ENCODE measurements at places on chromosomes 6 and 20.
A peak's percentile ranks its signal among the peaks of the same experiment; 100 is the strongest.

- DNase-seq = no peak
These were observed 115.4 kb downstream of the CFAP61 start for GRCh38 chr20:20167698-20168097.

DNA sequence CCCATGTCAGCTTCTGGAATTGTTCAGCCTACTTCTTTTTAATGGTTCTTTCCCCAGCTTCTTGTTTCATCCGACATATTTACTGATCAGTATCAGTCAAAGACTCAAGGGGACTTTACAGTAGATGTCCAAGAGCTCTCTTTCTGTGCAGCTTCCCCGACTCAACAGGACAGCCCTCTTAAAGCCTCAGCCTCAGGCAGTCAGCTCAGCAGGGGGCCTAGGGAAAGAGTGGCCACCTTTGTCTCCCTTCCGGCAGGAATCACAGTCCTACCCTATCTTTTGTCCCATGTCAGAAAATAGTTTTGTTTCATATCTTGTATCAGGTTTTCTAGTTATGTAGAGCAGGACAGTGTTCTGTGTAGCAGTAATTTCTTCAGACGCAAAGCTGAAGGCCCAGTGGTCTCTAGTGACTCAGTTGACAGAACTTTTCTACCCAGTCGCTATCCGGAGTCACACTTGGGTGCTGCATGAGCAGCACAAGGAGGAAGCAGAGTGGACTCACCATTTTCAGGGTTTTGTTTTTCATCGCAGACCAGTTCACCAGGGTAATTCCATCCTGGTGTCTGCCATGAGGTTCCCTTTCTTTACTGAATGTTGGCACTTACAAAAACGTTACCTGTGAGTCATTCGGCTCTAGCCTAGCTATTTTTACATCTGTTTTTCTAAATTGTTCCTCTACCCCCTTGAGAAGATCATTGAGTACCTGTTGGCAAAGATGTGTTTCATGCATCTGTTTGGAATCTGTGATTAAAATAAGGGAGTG is 47.7 kb downstream of the SPATA2 start:
- DNase-seq = no peak

DNA sequence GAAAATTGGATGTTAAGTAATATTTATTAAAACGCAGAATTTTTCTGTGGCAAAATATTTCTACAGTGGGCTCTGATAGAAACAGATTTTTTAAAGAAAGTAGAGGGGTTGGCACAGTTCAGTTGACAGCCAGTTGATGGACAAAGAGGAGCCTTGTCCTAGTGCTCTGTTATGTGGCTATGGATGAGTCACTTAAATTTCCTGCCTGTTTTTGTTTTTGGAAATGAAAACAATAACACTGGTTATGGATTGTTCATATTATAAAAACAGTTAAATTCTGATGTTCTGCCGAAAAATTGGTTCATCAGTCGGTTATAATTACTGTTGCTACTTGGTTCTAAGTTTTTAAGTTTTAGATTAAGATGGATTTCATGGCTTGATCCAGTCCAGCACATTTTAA is 42.8 kb downstream of the MYO6 start:
- no peak for DNase-seq

DNA sequence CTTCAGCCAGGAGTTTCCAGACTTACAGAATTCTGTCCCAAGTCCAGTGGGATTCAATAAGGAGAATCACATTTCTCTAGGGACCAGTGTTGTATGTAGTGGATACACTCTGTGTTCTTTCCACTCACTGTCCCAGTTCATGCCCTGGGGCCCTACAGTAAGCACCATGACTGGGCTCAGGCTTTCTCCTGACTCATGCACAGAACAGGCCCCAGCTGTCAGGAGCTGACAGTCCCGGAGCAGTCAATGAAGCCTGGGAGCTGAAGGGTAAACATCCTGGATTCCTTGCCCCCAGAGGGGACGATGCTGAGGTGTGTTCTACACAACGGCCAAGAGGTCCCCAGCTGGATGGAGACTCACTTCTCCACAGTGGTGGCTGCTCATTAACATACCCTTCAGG is 40.2 kb upstream of the LRFN2 start:
- DNase-seq = no peak

DNA sequence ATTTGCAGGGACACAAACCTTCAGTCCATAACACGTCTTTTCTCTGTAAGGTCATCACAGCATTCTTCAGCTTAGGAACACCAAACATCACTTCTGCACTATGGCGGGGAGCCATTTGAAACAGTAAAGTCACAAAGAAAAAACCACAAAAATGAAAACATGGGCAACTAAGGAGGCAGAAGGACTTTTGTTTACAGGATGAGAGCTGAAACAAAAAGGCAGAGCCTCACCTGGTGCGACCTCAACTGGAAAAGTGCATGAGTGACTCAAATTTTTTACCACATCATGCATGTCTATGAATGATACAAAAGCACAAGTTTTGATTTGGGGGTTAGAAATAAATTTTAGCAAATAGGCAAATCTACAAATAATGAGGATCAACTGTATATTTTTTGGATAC is 68.2 kb upstream of the TNFAIP3 start:
- peak; percentile 72 for DNase-seq

DNA sequence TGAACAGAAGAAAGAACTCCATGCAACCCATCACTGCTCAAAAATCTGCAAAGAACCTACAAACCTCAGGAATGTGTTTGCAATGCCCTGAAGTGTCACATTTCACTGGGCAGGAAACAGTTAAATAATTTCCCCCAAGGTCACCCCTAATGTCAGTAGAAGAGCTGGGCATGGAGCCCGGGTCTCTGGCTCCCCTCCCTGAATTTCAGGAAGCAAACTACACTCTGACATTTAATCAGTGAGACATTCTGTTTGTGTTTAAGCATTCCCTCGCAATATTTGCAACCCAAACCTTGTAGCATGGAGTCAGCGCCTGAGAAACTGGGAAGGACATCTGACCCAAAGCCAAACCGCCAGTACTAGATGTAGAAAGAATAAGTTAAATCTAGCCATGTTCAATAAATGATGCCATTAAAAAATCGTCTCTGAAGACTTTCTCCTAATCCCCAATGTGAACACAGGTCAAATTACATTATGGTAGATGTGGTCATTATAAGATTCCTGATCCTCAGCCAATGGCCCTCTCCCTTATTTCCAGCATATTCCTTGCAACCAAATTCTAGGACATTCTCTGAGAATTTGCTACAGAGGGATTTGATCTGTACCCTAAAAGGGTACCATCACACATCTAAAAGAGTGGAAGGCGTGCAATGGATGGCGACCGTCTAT is 91.2 kb upstream of the ADTRP start:
- DNase-seq = no peak

DNA sequence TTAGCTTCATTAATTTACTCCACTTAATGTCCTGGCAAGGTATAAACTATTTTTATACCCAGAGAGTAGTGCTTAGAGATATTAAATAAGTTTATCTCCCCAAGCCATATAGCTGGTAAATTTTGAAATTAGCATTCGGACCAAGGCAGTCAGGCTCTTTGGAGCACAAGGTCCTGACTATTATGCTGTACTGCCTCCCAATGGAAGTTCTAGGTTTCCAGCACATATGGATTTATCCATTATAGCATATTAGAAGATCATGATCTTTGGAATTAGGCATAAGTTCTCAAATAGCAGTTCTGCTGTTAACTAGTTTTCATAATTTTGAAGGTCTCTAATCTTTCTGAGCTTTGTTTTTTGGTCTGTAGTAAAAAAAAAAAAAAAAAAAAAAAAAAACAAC is 835.3 kb upstream of the EPHA7 start:
- DNase-seq = no peak

DNA sequence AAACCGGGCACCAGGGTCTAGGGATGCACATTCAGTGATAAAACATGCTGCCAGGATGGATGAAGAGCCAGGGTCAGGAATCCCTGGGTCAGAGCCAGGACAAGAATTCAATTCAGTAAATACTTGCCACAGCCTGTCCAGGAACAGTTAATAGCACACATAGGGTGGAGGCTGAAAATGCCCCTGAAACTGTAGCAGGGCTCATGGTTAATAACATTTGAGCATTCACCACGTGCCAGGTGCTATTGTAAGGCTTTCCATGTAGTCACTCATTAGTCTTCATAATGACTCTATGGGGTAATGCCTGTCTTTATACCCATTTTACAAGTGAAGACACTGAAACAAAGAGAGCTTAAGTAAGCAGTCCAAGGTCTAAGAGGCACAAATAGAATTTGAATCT is 296.3 kb downstream of the LRFN2 start:
- no peak for DNase-seq

GRCh38 chr20:50477239-50477872 is 32.8 kb upstream of the PTPN1 start:
- no peak for DNase-seq

DNA sequence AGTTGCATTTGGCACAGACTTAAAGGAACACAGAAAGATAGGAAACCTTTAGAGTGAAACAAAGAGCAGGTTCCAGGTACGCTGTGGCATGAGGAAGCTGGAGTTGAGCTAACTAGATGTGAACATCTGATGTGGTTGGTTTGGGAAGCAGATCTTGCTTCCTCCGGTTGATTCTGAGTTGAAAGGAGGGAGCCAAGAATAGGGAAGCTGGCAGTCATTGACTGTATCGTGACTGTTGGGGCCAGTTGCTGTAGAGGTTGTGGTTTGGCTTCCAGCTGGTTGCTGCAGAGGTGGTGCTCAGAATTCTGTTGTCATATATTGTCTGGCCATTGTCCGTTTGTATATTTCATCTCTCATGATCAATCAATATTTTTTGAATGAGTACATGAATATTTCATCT is 325.9 kb downstream of the PLCB1 start:
- peak; percentile 8 for DNase-seq

DNA sequence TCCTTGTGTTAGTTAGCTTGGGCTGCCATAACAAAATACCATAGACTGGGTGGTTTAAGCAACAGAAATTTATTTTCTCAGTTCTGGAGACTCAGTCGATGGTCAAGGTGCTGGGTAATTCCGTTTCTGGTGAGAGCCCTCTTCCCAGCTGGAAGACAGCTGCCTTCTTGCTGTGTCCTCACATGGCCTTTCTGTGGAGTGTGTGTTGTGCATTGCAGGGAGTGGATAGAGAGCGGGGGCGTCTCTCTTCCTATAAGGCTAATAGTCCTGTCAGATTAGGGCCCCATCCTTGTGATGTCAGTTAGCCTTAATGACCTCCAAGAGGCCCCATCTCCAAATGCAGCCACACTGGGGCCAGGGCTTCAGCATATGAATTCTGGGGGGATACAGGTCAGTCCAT is 19.2 kb downstream of the CHMP4B start:
- DNase-seq = no peak

DNA sequence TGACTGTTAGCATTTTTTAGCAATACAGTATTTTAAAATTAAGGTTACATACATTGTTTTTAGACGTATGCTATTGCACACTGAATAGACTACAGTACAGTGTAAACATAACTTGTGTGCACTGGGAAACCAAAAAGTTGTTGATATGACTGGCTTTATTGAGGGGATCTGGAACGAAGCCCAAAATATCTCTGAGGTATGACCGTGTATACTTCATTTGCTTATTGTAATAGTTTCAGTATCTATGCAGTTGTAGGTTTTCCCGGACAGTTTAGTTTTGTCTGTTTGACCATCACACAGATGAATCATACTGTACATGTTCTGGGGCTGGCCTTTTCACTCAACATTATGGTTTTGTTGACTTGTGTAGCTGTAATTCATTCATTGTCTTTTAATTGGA is 6.9 kb upstream of the ZBTB12 start:
- DNase-seq = no peak

DNA sequence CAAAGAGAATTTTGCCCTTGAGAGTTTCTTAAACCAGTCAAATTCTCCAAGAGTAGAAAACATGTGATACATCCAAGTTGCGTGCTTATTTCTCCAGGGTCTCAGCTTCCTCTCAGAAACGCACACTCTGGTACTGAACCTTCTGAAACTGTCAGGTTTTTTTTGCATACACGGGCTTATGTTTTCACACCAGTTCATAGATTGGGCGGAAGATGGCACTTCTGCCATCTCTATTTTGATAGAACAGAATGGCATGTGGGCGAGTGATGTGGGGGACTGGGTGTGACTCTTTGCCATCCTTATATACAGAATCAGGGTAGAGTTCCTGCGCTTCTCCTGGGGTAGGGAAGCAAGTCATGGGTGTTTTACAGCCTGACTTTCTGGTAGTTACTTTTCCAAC is 56.4 kb downstream of the ADTRP start:
- no peak for DNase-seq

DNA sequence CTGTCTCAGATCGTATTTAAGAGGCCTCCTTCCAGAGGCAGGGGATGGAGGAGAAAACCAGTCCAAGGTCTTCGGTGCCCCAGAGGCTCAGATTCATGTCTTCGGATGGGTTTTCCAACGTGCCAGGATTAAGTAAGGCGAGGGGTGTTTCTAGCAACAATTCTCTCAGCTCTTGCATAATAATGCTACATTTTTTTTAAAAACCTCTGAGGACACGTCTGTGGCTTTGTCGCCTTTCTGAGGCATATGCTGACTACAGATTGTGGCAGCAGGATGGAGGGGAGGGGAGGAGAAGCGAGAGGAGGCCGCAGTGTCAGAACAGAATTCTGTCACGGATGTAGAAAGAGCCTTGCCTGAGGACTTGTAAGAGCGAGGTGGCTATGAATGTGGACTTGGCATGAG is 17.7 kb upstream of the CCDC167 start:
- DNase-seq = peak; percentile 93
